NCI-H774 (cell line): ENCODE measurements at places on chromosomes 5 and 9.

DNA sequence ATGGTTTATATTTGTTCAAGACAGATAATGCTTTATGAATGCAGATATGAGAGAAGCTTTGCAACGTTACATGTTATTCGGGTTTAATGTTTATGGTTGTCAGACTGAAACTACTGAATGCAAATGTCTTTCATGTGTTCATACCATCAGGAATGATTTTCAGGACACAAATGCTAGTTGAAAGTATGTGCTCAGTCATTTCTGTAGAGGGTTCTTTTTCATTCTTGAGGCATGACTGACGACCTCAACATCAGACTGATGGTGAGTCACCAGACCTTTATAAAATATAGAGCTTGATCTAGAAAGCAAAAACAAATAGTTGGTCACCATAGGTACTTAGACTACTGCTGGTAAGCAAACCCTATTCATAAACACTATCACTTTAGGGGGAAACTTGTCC lies 287.3 kb upstream of the NUDT12 start:
- no peak for DNase-seq

DNA sequence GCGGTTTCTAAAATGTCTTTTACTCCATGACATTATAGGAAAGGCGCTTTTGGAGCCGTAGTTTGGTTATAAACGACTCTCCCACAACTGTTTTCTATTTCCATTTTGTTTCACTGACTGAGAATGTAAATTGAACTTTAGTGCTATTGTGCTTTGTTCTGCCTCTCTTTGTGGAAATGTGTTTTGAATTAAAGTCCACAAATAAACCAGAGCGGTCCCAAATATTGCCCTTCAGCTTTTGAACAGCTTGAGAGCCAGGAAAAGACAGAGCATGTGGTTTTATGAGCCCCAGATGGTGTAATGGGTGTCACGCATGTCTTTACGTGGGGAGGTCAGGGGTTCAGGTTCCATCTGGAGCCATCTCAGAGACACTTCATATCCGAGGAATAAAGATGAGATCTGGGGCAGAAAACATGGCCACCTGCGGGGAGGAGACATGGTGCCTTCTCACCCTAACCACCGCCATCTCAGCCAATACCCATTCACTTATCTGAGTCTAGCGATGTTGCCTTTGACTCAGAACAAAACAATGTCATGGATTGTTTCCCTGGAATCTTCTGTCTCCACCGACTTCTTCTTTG lies 42.5 kb upstream of the ROR2 start:
- DNase-seq = no peak

DNA sequence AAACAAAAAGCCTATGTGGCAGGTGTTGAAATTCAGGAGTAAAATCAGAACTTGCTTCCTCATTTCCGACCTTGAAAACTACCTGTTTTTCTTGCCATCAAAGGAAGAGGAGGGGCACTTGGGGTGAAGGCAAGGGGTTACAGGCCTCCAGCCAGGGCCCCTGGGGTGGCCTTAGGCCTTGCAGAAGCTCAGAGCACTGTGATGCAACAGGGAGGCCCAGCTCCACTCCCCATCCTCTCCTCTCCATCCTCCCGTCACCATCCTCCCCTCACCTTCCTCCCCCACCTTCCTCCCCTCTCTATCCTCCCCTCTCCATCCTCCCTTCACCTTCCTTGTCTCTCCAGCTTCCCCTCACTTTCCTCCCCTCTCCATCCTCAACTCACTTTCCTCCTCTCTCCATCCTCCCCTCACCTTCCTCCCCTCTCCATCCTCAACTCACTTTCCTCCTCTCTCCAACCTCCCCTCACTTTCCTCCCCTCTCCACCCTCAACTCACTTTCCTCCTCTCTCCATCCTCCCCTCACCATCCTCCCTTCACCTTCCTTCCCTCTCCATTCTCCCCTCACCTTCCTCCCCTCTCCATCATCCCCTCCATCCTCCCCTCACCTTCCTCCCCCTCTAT lies 111.6 kb downstream of the WNK2 start:
- DNase-seq = no peak

DNA sequence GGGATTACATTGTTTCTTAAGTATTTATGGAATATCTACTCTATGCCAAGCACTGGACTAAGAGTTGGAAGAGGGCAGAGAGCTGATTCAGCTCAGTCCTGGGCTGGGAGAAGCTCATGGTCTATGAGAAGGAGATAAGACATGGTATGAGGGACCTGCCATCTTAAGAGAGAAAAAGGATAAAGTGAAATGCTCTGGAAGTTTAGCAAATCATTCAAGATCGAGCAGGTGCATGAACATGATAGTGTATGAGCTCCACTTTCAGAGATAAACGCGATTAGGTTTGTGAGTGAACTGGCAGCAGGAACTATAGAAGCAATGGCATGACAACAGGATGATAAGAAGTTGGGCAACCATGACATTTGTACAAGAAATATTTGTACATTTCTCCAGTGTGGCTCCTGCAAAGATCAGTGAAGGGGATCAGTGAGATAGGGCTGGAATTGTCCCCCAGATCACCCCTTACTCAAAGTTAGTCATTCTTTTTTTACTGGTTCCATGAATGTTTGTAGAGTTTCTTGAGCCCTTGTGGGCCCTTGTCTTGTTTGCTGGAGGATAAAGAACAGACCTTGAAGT lies 26.6 kb upstream of the CCDC180 start:
- no peak for DNase-seq

GRCh38 chr5:135140446-135141204 lies 106.6 kb upstream of the PITX1 start:
- no peak for DNase-seq

- no peak for DNase-seq
Measured at GRCh38 chr5:4258170-4258569, 662.5 kb downstream of the IRX1 start.

DNA sequence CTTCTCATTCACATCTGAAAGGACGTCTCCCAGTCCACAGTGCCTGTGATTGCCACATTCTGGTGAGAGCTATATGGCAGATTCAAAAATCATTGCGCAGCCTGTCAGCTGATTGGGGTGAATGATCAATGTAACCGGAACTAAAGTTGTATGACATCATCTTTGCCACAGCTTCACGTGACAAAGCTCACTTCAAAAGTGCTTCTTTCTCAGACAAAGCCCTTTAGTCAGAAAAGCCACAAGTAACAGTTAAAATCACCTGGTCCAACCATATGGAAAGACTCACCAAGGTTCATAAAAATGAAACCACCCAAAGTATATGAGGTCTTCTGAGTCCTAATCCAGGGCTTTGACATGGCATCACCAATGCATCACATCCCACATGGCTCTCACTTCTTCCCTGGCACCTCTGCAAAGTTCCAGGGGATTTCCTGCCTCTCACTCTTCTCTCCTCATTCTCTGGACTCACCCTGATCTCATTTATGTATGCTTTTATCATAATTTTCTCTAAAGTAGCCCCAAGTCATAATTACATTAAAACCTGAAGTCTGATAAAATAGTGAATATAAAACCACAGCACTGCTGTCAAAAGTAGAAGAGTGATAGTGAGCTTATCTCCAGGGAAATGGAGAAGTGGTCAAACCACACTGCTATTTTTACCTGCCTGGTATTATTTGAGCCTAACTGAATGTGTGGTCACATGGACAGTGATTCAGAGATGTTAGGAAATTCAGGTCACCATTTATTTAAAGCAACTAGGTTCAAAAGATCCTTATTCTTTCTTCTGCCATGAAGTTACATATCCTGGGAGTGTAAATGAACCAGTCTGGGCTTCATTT lies 193.1 kb upstream of the PTGER4 start:
- DNase-seq = no peak

DNA sequence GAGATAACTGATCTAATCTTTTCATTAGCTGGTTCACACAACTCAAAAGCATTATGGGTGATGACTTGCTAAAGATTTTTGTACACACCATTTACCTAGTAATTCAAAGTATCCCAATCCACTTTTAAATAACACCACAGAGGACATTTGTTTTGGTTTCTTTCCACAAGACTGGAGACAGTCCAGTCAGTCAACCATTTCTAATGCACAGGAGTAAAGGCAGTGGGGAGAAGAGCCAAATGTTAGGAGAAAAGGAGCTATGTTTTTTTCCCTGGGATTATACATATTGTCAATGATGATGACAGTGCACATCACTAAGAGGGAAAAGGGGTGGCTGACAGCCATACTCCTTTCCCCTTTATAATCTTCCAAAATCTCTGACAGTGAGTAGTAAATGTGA lies 240.9 kb downstream of the GABRB2 start:
- no peak for DNase-seq

DNA sequence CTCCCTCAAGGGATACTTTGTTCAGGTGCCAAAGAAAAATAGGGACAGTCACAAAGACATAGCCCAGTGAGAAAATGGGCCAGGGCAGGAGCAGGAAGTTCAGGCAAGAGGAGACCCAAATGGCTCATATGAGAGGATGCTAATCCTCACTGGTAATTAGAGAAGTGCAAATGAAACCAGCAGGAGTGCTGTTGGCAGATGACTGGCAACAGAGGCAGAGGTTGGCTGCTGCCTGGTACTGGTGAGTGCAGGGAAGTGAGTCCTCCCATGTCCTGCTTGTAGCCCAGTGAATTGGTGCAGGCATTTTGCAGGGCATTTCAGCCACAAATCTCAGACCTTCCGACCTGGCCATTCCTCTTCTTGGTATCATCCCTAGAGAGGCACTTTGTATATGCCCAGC lies 23.5 kb downstream of the ODF2 start:
- no peak for DNase-seq

DNA sequence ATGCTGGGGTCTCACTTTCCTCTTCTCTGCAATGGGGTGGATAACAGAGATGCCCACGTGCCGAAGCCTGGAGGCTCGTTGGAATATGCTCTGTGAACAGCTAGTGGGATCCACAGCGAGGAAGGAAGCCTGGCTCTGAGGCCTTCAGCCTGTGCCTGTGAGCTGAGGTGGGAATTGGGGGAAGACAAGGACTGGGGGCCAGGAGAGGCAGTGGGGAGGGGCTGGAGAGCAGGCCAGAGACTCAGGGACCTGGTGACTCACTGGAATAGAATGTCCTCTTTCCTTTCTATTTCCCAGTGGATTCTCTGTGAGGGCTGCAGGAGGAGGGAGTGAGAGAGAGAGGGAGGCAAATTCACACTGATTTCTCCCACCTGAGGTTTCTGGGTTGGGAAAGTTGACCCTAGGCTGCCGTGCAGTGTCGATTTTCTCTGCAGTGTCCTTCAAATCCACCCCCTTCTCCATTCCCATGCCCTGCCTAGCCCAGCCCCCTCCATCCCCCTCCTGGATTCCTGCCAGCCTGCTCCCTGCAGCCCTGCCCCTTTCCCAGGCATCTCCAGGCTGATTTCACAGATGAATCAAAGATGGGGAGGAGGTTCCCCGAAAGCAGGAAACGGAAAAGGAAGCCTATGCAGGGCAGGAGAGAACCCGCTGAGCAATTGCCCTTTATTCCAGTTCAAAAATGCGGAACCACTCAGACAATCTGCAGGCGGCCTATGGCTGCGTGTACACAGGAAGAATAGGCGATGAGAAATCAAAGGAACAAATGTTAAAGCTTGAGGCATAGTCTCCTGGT lies 1.4 kb upstream of the SPAAR start:
- DNase-seq = peak; percentile 4
